Left forelimb (tissue), 1 donor: ENCODE measurements at places on chromosomes 6 and 20.

GRCh38 chr6:150902142-150902776 lies 36.8 kb downstream of the MTHFD1L start:
- no peak for DNase-seq

DNA sequence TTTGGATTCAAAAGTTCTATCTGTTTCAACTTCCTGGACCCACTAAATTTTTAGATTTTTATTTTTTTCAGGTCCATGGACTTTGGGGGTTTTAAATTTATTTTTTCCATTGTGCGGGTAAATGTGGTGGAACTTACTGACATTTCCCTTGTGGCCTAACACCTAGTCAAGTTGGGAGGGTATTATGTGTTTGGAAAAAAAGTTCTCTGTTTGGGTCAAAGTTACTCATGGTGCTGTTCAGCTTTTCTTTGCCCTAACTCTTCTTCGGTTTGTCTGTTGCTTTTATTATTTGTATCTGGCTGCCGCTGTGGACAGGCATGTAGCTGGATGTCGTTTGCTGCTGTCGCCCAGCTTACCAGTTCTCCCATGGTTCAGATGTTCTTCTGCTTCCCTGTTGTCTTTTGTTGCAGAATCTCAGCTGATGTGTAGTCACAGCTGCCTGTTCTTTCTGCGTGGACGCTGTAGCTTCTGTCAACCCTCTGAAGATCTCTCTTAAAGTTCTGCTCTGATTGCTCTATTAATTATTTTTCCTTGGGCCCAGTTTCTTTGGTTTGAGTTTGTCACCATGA lies 7.9 kb downstream of the IGF2R start:
- no peak for DNase-seq

DNA sequence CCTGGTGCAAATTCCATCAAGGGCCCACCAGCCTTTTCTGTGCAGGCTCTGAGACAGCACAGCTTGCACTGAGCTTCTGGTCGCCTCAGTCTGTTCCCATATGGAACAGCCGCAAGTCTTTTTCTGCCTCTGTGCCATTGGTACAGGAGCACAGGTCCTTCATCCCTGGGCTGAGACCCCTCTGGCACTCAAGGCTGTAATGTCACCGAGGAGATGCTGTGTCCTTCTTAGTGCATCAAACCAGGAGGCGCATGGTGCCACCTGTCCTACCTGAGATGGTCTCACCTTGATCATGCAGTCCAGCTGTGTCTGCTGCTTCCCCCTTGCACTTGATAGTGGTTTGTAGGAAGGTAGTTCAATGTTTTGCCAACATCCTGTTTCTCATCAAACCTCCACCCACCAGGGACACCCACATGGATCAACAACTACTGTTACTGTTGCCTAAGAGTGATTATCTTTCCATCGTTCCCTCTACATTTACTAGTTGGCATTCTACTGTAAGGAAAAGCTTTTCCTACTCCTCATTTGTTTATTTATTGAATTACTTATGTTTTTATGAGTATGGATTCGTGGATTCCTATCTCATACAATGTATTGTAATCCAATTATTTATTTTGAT lies 29.0 kb downstream of the FAM50B start:
- DNase-seq, result no peak

GRCh38 chr20:5975778-5976177 lies 25.3 kb downstream of the MCM8 start:
- no peak for DNase-seq

- DNase-seq, result no peak
Observed at GRCh38 chr6:29081312-29081711, 5.8 kb downstream of the OR2B3 start.

DNA sequence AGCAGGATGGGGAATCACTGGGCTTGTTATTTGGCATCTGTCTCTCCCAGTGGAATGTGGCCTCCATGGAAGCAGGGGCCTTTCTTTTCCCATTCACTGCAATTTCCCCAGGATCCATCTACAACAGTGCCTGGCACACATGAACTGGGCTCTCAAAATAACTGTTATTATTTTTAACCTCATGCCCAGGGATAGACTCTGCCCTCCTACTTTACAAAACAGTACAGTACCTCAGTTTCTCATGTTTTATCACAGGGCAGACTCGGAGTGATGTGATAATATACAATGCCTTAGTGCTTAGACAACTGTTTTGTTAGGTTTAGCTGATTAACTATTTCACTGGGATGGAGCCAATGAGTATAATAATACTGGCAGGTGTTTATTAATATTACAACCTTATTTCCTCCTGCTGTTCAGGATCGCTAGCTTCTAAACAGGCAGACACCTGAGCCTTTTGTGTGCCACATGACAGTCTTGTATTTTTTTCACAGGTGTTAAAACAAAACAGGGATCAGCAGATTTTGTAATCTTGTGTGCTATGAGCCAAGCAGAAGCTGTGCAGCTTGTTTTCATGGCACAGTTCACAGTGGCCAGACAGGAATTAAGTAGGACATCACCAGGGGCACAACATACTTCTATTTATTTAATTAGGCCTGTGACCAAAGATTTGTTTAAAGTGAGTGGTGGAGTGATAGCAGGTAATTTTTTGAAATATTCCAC lies 157.7 kb upstream of the EYA4 start:
- DNase-seq, result no peak

DNA sequence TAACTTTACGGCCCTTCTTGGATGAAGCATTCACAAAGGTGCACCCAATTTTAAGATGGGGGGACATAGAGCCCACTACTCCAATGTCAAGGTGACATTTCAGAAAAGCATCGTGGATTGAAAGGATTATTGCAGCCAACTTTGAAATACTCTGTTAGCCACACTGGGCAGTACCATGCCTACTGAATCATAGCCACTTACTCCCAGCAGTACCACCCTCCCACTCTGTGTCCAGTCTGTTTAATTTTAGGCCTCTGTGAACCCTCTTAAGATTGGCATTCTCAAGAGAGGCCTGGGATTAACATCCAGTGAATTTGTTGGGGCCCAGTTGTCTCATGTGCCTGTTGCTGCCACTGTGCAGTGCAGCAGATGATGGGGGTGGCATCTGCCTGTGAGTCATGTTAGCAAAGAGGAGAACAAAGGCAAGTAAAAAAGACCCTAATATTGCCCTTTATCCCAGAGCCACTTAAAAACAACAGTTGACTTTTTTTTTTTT lies 11.2 kb upstream of the HDAC2 start:
- no peak for DNase-seq

GRCh38 chr6:29011276-29011734 lies 6.2 kb upstream of the ZNF311 start:
- DNase-seq, result peak; percentile 74

- DNase-seq, result no peak
Observed at GRCh38 chr20:4613184-4613583, 108.5 kb upstream of the PRND start.
